ENCODE measurements at places on chromosomes 3 and 15.

DNA sequence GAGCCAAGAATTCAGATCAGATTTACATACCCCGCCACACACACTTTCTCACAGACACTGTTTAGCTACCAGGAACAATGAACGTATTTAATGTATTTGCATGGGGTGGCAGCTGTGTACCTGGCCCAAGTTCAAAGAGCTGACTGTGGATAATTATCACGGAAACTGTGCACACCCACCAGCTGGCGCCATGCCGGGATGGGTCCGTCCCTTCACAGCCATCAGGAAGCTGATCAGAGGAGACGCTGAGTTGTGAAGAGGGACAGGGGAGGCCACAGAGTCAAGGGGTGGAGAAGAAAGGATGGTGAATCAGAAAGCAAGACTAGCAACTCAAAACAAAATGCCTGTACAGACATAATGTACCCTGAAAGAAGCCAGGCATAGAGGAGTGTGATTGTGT, 13.1 kb upstream of the PLA2G4D start:
- DNase-seq, result no peak

DNA sequence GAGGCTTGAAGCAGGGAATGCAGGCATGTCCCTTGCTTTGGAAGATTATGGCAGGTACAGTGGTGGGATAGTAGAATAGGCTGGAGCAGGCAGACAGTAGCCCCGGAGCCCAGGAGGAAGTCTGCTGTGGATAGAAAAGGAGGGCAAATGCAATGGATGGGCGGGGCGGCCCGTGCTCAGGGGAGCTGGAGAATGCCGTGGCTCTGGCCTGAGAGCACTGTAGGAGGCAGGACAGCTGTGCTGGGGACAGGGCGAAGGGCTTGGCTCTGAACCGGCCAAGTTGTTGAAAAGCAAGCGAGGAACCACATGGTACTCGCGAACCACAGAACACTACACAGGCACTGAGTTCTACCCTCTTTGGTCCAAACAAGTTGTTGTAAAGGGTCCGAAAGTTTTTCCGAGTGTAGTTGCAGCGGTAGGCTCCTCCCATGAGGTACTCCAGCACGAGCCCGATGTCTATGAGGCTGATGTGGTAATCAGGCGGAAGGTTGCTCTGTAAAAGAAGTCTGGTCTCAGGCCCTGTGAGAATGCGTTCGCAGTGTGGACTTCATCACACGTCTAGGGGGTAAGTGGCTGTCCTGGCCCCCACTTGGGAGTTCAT, 54.7 kb downstream of the TRPM1 start:
- no peak for DNase-seq

- DNase-seq, result peak; percentile 65
Observed at GRCh38 chr15:43903864-43904290, 77.1 kb downstream of the WDR76 start.

GRCh38 chr3:32968166-32968919, 16.9 kb downstream of the CCR4 start:
- no peak for DNase-seq

DNA sequence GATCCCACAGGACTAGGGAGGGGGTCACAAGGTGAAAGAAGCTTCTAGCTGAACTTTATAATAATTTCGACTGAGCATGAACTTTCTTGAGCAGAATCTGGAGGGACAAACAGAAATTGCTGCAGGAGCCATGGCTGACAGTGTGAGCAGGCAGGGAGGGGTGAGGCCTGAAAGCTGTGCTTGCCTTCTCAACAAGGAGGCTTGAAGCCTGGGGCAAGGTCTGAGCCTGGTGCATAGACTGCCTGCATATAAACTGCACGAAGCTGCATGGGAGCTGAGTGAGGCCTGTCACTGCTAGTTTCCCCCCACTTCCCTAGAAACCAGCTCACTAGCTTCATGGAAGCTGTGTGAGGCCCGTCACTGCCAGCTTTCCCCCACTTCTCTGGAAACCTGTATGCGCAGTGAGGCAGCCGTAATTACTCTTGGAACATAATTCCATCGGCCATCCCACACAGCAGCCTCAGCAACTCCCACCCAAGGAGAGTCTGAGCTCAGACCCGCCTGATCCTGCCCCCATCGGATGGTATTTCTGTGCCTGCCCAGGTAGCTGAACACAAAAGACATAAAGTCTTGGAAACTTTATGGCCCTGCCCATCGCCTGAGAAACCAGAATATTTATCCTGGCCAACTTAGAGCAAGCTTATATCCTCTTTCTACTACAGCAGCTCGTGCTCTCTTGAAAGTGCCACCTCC, 136.5 kb downstream of the PLCH1 start:
- peak; percentile 25 for DNase-seq

GRCh38 chr3:108487439-108487838, 23.0 kb downstream of the MYH15 start:
- no peak for DNase-seq

DNA sequence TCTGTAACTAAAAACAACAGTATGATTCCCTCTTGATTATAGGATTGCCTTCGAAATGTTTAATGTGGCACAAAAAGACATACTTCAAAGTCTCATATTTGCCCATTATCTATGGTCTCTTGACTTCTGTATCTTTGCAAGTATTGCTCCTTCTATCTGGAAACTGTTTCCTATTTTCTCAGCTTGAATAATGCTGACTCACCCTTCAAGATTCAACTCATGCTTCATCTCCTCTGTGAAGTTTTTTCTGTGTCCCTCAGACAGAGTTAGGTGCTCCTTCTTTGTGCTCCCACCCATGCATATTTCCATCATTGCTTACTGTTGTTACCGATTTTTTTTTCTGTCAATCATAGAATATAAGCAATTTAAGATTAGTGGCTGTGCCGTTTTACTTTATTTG, 192.8 kb upstream of the ROBO1 start:
- no peak for DNase-seq

GRCh38 chr3:35946121-35946853, 307.0 kb downstream of the ARPP21 start:
- DNase-seq, result no peak

DNA sequence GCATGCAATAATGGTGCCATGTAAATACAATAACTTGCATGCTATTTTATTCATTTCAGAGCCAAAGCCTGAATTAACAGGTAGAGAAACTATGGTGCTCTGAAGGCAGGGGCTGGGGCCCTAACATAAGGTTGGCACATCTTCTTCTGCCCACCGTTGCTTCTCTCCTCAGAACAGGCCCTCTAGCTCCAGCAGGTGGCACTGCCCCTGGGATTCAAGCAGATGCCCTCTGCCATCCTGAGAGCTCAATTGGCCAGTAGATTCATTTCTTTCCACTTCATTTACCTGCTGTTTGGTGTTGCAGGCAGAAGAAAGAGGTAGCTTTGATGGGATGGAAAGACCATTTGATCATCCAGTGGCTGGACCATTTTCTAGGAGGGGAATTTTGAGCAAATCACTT, 130.5 kb downstream of the FOXB1 start:
- DNase-seq, result peak; percentile 3

GRCh38 chr15:59917504-59918157, 86.5 kb upstream of the FOXB1 start:
- DNase-seq, result peak; percentile 26

DNA sequence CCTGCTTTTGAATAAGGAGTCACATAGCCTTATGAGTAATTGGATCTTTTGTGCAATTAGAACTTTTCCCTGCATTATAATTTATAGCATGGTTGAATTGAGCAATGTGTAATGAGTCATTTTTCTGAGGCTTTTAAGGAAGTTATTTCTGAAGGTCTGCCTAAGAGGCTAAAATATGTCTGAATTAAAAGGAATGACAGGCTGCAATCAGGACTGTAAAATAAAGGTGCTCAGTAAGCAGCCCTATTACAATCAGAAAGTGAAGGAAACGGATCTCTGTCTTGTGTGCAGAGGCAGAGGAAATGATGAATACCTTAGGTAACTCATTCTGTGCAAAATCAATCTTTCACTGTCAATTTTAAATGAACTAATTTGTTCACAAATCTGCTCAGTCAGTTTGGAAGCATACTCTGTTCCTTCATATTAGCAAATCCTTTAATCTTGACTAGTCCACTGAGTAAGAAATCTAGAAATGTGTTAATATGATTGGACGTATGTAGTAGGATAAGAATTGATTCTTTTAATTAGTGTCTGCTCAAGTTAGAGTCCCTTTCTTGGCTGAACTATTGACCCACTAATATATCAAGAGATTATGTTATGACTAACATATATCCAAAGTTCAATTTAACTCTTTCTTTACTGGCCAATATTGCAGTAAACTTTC, 290.1 kb downstream of the ZIC1 start:
- DNase-seq, result no peak

DNA sequence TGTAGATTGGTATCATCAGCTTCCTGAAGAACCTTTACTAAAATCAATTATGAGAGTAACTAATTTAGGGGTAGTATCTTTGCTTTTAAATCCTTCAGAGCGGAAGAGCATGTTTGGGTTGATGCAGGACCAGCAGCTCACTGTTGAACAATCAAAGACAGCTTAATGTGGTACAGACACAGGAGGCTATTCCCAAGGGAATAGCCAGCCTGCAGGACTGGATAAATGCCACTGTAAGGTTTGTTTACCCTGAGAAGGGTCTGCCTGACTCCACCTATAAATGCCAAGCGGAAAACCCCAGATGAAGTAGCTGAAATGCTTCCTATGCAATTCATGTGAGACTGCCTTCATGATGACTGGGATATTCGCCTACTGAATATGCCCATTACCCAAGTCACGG, 16.0 kb upstream of the STAC start:
- no peak for DNase-seq

GRCh38 chr3:120198305-120198878, 86.6 kb downstream of the GPR156 start:
- peak; percentile 63 for DNase-seq

GRCh38 chr3:129433565-129433964, 5.1 kb upstream of the EFCAB12 start:
- no peak for DNase-seq

DNA sequence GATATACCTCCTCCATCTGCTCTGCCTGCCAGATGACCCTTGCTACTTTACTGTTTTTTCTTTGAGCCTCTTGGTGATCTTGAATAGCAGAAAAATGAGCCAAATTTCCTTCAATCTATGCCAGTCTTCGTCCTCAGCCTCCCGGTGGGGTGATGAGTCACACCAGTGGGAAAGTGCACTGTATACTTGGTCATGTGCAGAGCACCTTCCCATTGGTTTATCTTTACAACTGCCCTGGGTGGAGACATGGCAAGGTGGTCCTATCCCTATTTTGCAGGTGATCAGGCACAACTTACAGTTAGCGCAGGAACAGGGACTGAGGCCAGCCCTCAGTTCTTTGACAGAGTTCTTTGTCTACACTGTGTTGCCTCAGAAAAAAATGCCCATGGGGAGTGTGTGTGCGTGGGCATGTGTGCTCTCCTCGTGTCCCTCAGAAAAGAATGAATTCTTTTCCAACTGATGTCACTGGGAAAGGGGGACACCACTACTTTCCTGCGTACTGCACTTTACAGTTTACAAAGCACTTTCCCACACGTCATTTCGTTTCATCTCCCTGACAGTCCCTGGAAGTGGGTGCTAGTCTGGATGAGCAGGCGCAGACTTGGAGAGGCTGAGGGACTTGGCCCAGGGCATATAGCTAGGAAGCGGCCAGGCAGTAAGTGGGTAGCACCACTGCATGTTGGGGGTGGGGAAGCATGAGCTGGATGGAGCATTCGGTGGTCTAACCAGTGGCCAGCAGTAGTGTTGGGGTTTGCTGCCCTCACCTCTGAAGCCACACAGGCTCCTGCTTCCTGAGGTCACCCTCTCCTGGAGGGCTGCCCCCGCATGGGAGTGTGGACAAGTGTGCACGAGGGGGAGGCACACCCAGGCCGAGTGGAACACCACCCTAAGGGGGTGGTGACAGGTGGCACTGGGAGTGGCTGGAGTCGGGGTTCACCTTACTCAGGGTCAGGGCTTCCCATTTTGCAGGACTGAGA, 24.1 kb downstream of the SMAD3 start:
- DNase-seq, result no peak

GRCh38 chr3:30692498-30693130, 86.2 kb downstream of the TGFBR2 start:
- no peak for DNase-seq

- no peak for DNase-seq
Observed at GRCh38 chr3:71195492-71195891, 388.0 kb downstream of the FOXP1 start.

GRCh38 chr3:16089521-16089920, 85.0 kb upstream of the GALNT15 start:
- DNase-seq, result no peak

GRCh38 chr15:90138071-90138833, 36.0 kb upstream of the IDH2 start:
- DNase-seq, result no peak

DNA sequence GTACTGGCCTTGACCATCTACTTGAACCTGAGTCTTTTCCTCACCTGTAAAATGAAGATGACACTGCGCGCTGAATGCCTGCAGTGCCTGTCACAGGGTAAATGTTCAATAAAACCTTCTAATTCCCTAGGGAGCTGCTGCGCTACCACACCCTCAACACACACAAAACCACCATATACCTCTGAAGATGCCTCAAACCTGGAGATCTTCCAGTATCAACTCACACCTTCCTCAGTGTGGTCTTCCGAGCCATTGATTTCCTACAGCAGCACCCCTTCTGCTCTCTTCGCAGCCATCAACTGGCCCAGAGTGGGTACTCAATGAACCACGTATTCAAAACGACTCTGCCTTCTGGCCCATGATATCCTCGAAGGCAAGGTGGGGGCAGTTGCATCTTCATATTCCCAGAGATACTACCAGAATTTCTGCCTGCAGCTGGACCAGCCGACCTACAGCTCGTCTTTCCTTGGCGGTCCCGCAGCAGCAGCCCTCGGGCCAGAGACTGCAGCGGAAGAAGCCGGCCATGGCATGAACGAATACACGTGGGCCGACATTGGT, 695 bp downstream of the RPL32 start:
- DNase-seq, result no peak

DNA sequence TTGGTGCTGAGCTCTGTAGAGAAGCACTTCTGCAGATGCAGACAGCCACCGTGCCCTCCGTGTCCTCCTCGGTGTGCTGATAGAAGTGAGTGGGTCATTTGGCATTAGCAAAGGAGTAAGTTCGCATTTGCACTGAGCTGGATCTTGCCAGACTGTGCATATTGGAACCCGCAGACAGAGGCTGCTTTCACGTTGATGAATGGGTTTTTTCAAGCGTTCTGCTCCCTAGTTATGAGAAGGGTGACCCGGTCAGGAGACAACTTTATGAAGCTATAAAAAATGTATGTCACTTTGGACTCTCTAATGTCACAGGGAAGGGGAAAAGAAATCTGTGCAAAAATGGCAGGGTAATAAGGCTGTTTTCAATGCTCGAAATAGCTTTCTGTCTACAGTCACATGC, 739.4 kb downstream of the MCTP2 start:
- DNase-seq, result no peak

DNA sequence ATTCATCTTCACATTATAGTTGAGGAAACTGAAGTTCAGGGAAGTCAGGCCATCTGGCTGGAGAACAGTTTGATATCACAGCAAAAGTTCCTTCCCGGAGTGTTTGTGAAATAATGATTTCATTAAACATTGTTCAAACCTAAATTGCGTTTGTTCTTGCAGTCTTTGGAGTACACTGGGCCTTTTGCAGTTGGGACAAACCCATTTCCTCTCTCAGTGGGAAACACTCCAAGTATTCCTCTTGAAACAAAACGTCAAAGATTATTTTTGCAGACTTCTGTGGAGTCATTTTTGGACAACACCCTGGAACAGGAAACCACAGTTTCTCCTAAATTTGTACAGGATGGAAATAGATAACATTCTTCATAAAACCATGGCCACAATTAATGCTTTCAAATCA, 287.5 kb downstream of the PTPRG start:
- DNase-seq, result peak; percentile 42

GRCh38 chr15:81255315-81255957, 58.8 kb downstream of the IL16 start:
- DNase-seq, result no peak
